ENCODE measurements at places on chromosomes 7 and 10.

GRCh38 chr10:110613341-110613995, 30.7 kb upstream of the RBM20 start:
- DNase-seq = no peak

- DNase-seq = peak; percentile 75
Measured at GRCh38 chr10:58475322-58476277, 37.1 kb upstream of the BICC1 start.

DNA sequence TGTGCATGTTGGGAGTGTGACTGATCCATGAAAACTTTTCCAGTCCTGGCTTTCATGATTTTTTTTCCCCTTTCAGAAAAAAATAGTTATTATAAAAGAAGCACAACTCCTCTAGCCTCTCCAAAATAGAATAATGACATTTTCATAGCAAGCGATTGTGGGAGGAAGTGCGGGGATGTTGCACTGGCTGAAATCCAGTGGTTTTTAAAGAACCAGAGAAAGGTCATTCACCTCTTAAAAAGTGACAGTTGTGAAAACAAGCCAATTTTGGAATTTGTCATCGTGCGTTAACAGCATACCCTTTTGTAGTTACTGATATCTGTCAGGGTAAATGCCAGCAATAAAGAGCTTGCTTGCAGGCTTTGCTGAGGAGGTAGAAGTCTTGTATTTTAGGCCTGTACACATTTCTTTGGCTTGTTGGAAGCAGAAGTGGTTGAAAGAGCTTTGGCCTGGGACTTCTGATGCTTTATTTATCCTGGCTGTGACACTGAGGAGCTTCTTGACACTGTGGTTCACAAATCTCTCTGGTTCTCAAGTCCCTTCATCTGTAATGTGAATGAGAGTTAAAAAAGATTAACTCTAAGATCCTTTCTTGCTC, 545.9 kb downstream of the REEP3 start:
- DNase-seq = no peak

- no peak for DNase-seq
Measured at GRCh38 chr10:132631338-132631735, 93.8 kb downstream of the INPP5A start.

DNA sequence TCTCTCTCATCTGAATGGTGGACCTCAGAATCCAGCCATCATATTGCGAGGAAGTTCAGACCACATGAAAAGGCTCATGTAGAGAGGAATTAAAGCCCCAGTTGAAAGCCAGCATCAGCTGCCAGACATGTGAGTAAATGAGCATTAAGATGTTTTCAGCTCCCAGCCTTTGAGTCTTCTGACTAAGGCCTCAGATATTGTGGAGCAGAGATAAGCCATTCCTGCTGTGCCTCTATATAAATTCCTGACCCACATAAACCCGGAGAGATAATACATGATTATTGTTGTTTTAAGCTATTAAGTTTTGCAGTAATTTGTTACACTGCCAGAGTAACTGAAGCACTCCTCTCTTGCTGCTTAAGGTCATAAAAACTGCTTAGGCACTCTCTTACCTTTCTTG, 14.6 kb downstream of the FAM149B1 start:
- peak; percentile 19 for DNase-seq

GRCh38 chr10:119275085-119275484, 67.7 kb downstream of the GRK5 start:
- no peak for DNase-seq
